Iris pigment epithelial cell (primary cell): ENCODE measurements at places on chromosomes 13 and 19.

- no peak for DNase-seq
These were observed 17.2 kb upstream of the CRTC1 start for GRCh38 chr19:18666317-18666716.

DNA sequence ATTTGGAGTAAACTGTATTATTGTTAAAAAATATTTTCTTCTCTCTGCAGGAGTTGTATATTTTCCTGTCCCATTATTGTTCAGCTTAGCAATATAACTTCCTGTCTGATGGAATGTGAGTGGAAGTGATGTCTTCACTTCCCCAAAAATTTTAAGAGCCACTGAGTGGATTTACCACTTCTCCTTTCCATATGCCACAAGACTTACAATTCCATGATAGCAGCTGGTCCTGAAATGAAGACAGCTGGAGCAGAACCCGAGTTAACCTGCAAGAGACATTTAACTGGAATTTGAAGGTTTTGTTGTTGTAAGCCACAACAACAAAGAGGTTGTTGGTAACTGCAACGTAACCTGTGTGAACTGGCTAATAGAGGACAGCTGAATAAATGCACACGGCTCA, 23.4 kb upstream of the TBC1D4 start:
- no peak for DNase-seq

GRCh38 chr13:53014495-53015443, 13.8 kb upstream of the OLFM4 start:
- DNase-seq, result no peak

DNA sequence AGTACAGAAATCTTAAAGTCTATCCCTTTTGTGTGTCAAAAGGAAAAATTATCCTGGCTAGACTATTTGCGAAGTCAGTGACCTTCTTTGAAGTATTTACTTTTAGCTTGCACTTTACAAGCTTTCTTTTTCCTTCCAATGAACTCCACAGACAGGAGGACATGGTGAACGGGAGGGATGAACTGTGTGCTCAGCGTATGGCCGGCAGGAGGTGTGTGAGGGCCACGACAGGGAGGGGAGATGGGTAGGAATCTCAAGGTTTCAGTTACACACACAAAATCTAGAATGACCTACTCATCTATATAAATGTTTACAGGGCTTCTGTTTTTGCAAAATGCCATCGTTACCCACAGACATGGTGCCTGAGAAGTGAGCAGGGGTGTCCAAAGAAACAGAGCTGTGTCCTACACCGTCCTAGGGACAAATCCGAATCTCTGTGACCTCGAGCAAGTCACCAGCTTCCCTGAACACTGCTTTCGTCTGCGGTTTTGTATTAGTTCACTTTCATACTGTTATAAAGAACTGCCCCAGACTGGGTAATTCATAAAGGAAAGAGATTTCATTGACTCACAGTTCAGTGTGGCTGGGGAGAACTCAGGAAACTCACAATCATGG, 537.2 kb downstream of the LIG4 start:
- DNase-seq, result peak; percentile 4

- DNase-seq, result no peak
These were observed 1142.4 kb upstream of the MIR17HG start for GRCh38 chr13:90205081-90205480.

- DNase-seq, result no peak
These were observed 42.6 kb upstream of the GRTP1 start for GRCh38 chr13:113406321-113407102.
